ENCODE measurements at places on chromosomes 2 and 18.

- DNase-seq, result no peak
These were observed 62.6 kb upstream of the STK17B start for GRCh38 chr2:196233805-196234475.

DNA sequence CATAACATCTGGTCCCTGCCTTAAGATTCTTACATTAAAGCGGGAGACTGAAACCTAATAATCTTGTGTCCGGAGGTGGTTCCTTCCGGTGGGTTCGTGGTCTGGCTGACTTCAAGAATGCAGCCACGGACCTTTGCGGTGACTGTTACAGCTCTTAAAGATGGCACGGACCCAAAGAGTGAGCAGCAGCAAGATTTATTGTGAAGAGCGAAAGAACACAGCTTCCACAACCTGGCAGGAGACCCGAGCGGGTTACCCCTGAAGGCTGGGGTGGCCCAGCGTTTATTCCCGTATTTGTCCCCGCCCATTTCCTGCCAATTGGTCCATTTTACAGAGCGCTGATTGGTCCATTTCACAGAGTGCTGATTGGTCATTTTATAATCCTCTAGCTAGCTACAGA is 122.3 kb upstream of the SIX2 start:
- no peak for DNase-seq

DNA sequence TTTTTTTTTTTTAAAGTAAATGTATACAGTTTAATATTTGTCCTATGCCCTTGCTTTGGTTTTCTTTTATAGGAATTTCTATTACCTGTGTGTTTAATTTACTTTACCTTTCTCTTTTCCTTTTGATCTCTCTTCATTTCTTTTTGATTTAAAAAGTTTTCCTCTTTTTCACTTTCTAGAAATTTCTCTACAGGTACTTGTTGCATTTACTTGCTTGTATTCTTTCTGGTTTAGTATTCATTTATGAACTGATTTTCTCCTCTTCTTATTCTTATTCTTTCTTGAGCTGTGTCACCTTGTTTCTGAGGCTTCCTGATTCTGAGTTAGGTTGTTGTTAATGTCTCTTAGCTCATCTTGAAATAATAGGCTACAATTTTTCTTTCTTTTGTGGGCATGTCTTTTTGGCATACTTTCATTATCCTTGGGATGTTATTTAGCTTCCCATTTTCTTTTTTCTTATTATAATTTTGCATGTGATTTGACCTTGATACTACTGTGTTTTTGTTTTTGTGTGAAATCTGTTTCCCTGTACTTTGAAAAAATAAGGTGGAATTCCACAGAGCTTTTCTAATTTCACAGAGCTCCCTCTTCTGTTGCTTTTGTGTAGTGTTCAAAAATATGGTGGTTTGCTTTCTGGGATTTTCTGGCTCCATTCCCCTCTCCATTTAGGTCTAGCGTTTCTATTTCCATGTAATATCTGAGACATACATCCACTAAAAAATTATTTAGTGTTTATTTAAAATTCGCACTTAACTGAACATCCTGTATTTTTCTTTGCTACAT is 25.5 kb upstream of the ALMS1 start:
- no peak for DNase-seq

- DNase-seq, result no peak
These were observed 66.7 kb upstream of the BCL2L11 start for GRCh38 chr2:111053825-111054515.

DNA sequence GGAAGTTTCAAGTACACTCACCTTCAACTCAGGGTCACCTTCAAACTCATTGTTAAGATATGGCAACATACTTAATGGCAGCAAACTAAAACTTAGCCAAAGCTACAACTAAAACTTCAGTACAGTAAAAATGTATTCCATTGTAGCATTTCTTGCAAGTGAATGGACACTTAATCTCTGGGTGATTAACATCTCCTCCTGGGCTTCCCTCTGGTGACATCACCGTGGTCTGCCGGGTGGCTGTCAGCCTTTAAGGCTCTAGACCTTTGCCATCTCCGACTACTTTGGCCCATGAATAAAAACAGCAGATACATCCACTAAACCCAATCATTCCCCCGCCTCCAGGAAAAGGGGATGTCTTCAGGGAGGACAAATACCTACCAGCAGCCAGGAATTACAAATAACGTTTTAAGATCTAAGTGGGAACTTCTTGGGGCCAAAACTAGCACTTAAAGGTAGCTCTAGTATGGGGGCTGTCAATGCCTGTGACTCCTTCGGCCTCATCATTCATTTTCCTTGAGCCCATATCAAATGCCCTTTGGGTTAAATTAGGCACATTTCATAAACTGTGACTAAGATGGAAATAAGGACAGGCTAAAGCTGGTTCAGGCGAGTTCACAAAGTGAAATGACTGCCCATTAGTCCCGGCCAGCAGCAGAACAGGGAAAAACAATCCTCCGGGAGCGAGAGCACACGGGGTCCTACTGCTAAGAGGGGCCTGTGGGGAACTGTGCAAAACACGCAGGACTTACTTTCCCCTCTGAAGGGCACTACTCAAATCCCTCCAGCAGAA is 1.1 kb downstream of the TFCP2L1 start:
- DNase-seq, result no peak

DNA sequence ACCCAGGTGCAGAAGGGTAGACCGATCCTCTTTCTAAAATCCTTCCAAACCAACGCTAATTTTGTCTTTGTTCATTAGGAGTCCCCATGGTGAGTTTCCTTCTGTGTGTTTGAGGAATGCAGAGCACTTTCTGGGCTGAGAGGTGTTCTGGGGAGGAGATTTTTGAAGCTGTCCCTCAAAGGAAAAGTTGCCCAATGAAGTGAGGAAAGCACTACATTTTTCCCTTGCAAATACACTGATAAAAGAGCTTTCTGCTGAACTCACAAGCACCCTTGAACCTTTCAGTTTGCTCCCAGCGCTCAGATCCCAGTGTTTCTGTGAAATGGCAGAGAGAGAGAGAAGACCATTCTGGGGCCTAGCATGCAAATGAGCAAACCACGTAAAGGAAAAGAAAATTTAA is 299.6 kb upstream of the FANCL start:
- DNase-seq, result no peak

GRCh38 chr2:20223407-20224163 is 1.3 kb downstream of the SDC1 start:
- peak; percentile 39 for DNase-seq

DNA sequence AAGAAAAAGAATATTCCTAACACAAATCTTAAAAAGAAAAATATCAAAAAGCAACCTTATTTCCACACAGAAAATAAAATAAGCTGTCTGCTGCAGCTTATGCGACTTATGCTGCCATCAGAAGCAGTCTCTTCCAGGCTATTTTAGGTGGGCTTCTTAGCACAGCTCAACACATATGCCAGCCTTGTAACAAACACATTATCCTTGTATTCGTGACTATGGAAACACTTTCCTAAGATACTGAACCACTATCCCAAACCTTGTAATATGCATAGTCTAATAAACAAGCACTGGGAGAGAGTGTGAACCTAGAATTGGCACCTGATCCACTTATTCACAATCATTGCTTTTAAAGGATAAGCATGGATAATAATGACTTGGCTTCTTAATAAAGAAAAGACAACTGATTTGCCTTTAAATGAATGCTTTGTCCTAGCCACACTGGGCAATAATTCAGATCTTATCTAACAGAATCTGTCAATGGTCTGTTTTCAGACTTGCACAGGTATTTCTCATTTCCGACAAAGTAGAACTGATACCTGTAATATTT is 40.0 kb upstream of the RNU4ATAC start:
- DNase-seq, result no peak

GRCh38 chr2:238256111-238256510 is 16.3 kb upstream of the HES6 start:
- no peak for DNase-seq

DNA sequence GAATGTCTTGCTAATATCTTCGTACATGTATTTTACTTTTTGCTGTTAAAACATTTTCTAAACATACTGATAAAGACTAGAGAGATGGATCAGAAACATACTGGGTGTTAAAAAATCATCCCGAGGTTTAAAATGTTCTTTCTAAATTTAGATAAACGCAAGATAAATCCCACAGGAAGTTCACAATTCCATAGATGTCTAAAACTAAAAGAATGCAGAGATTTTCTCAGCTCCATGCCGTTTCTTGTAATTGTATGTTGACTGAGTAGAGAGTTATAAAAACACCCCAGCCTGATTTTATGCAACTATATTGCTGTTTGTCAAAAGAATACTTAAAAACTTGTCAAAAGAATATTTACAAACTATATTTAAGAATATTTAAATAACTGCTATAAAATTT is 455.7 kb downstream of the ARHGAP15 start:
- no peak for DNase-seq

GRCh38 chr2:157269922-157270321 is 12.4 kb downstream of the GALNT5 start:
- no peak for DNase-seq

- no peak for DNase-seq
These were observed 1.7 kb upstream of the TMEM185B start for GRCh38 chr2:120224735-120225548.

DNA sequence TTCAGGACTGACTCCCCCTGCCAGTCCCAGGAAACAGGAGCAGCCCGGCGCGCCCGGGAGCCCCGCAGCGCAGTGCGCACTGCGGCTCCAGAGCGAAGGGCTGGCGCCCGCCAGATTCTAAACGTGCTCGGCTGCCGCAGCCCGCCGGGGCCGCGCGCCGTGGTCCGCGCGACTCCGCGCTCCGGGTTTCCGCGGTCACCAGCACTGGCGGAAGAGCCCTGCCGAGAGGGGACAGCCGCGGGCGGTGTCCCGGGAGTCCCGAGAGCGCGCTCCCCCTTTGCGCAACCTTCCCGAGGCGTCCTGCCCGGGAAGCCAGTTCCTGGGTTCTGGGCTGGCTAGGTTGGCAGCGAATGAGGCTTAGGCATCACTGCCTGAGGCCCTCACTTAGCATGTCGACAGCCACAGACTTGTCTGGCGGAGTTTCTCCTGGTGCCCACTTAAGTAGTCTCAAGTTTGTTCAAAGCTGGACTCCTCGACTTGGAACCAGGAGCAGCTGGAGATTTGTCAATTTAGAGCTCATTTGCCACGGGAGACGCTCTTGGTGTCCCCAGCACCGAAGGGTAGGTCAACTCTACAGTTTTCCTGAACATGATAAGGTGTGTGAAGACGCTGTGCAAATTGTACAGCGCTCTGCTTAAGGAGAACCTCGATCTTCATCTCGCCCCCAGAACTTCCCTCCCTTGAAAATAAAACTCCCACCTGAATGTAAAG is 1.5 kb upstream of the VSNL1 start:
- DNase-seq, result peak; percentile 73

- DNase-seq, result no peak
These were observed 322.8 kb upstream of the TANK start for GRCh38 chr2:160837416-160837815.

GRCh38 chr2:220568296-220568695 is 940.9 kb downstream of the SLC4A3 start:
- no peak for DNase-seq

GRCh38 chr2:64750001-64750816 is 96.5 kb upstream of the SERTAD2 start:
- DNase-seq, result peak; percentile 55

GRCh38 chr2:238691596-238692491 is 156.0 kb upstream of the TWIST2 start:
- DNase-seq, result peak; percentile 12

GRCh38 chr2:233814056-233814835 is 36.1 kb downstream of the MROH2A start:
- DNase-seq, result no peak

GRCh38 chr2:20976527-20976926 is 67.3 kb downstream of the APOB start:
- peak; percentile 31 for DNase-seq

- no peak for DNase-seq
These were observed 223.9 kb downstream of the MBD5 start for GRCh38 chr2:148244593-148245292.

GRCh38 chr2:185979546-185980071 is 241.0 kb downstream of the FSIP2 start:
- no peak for DNase-seq

- DNase-seq, result no peak
These were observed 42.7 kb upstream of the PELI1 start for GRCh38 chr2:64186699-64187605.

DNA sequence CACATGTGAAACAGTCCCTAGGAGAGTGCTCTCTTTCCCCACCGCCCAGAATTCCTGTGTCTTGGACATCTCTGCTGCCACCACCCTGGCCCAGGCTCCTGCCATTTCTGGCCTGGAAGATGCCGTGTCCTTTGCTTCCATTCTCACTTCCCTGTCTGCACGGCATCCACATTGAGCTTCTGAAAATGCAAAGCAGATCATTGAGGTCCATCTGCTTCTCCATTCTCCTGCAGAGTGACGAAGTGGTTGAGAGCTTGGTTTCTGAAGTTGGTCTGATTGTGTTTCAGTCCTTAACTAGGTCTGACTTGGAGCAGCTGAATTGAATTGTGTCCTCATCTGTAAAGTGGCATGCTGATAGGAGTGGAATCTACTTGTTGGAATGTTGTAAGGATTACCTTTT is 98.7 kb upstream of the MGAT5 start:
- no peak for DNase-seq

GRCh38 chr2:3403587-3404334 is 24.3 kb downstream of the TRAPPC12 start:
- DNase-seq, result no peak

Data from uterus (tissue), 4 donors.